ENCODE measurements at places on chromosomes 6 and 20.

GRCh38 chr6:20933057-20933788 is 399.0 kb downstream of the CDKAL1 start:
- DNase-seq, result peak; percentile 80

- DNase-seq, result peak; percentile 84
Measured at GRCh38 chr6:43060034-43060754, 763 bp downstream of the KLC4 start.

- DNase-seq, result no peak
Measured at GRCh38 chr6:33072508-33073100, 845 bp downstream of the HLA-DPA1 start.

DNA sequence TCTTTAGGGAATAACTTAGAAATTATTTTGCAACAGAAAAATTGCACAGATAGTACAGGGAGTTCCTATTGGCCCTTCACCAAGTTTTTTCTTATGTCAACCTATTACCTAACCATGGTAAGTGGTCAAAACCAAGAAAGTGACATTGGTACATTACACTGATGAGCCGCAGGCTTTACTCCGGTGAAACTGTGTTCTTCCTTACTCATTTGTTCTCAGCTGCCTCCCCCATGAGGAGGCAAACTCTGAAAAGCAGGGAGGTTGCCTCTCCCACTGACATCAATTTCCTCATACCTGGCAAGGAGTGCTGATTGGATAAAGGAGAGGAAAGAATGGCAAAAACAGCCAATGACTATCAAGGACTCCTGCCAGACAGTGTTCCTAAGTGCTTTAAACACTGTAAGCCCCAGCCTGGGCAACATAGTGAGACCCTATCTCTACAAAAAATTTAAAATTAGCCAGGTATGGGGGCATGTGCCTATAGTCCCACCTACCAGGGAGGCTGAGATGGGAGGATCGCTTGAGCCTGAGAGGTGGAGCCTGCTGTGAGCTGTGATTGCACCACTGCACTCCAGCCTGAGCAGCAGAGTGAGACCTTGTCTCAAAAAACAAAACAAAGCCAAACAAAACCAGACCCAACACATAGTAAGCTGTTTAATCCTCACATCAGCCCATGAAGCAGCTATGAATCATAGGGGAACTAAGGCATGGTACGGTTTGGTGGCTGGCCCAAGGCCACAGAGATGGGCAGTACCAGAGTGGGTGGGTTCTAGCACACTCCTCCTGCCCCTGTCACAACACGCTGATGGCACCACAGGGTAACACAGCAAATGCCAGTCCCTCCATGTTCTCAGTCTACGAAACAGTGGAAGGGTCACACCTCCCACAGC is 24.7 kb downstream of the C20orf203 start:
- no peak for DNase-seq

DNA sequence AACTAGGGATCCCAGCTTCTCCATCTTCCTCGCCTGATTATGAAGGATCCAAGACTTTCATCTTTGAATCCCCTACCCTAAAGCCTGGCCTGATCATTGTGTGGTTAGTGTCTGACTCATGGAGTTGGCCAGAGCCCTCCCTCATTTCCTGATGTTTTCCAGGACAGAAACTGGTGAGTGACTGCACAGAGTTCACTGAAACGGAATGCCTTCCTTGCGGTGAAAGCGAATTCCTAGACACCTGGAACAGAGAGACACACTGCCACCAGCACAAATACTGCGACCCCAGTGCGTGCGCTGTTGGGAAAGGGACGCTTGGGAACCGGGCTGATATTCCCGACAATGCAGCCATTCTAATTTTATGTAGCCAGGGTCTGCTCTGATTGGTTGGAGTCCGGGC is 4.0 kb downstream of the CD40 start:
- DNase-seq, result no peak

DNA sequence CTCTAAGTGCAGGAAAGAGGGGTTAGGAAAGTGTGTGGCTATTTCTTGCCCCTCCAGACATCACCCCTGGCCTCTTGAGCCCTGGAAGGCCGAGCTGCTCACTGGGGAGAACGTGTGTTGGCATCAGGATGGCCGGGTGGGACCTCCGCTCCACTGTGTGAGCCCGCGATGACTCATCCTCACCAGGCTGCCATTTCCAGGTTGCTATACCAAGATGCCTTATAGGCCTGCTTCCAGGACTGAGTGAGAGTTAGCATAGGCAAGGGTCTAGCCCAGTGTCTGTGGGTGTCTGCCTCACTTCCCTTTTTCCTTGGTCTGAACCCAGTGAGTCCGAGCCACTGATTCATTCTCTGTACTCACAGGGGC is 105.0 kb downstream of the MRPL14 start:
- DNase-seq, result no peak

GRCh38 chr6:15039136-15039535 is 206.7 kb upstream of the JARID2 start:
- DNase-seq, result no peak

DNA sequence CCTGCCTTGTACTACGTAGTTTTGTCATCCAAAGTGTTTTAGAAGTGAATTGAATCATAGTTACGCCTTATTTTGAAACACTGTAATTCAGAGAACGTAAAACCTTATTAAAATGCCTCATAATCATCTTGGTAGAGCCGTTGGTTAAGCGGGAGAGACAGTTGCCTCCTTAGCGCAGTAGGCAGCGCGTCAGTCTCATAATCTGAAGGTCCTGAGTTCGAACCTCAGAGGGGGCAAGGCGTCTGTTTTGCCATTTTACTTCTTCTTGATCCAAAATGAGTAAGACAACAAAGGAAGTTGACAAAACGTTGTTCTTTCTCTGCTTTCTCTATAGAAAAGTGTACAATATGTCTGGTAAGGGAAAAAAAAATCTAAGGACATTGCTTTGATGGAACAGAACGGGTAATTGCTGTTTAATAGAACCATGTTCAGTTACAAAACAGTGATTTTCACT is 20.7 kb upstream of the TRIM27 start:
- peak; percentile 65 for DNase-seq

DNA sequence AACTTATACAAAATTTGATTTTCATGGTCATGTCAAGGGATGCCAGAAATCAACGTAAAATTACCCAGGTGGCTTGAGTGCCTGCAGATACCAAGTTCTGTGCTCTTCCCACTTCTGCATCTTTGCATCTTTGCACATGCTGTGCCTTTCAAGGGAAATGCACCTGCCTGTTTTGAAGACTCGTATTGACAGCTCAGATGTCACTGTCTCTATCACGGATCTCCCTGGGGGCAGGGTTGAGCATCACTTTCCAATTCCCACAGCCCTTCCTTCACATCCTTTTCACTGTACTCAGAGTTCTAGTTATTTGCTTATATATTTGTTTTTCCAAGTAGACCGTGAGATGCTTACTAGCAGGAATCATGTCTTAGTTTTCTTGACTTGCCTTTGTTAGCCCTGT is 274.2 kb downstream of the CDH26 start:
- no peak for DNase-seq

DNA sequence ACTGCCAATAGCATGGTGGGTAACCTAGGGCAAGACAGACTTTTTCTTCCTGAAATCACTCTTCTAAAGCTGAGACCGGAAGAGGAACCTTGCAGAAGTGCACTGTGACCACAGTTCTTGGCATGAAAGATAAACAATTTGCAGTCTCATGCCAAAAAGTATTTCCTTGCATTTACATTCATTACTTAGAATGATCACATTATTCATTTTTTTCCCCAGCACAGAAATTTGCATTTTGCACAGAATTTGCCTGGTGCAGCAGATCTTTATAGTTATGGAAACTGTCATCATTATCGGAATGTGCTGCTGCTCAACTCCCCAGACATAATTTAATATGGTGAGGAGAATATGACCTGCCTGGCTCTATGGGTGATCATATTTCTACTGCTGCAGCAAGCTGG is 42.2 kb upstream of the EDN3 start:
- no peak for DNase-seq

- DNase-seq, result no peak
Measured at GRCh38 chr6:163355426-163355991, 59.0 kb upstream of the QKI start.

- no peak for DNase-seq
Measured at GRCh38 chr6:103183831-103184411, 1675.8 kb downstream of the HACE1 start.

DNA sequence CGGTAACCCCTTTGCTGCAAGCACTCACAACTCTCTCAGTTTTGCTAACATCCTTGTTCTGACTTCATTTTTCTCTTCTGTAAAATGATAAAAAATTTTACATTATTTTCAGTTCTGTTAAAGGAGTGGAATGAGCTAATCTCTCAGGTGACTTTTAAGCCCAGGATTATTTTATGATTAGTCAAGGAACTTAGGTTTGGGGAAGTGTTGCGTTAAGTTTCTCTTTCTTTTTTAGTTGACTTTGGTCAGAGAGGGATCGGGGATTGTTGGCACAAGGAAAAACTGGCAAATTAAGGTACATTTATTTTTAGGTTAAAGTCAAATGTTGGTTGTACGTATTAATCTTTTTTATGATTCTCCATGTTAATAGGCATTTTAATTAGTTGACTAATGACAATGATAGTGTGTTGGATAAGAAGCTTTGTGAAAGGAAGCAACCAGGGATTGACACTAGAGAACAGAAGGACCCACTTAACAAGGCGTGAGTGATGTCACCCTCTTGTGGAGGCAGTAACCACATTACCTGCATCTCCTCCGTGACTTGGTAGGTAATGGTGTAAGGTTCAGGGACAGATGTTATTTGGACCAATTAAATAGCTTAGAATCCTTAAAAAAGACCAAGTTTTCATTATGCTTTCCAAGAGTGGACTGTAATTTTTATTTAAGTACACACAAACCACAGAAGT is 31.6 kb downstream of the CD83 start:
- peak; percentile 4 for DNase-seq

DNA sequence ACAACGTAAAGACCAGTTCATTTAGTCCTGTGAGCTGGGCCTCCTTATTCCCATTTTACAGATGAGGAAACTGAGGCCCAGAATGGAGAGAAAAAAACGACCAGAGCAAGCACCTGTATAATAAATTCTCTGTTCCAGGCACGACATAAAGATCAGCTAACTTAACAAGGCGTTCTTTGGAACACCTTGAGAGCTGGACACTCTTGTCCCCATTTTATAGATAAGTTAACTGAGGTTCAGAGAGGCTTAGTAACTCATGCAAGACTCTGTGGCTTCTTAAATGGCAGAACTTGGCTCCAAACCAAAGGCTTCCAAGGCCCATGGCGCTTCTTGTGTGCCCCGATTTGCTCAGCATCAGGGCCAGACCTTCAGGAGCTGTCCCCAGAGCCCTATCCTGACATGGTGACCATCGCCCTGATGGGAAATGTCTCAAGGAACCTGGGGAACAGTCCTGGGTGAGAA is 142.1 kb downstream of the VEGFA start:
- no peak for DNase-seq

DNA sequence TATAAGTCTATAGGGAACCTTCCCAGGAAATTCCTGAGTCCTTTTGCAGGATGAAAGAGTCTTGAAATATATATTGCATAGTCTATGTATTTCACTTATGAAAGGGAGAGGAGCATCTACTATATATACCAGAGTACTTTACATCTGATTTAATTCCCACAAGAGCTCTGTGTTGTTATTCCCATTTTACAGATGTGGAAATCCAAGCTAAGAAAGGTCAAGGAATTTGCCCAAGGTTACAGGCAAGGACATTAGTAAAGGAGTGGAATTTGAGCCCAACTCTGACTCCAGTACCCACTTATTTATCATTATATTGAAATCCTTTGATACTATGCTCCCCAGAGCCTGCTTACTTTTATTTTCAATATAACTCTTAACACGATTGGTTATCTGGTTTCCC is 2.6 kb downstream of the SESN1 start:
- DNase-seq, result no peak

GRCh38 chr20:59010995-59011873 is 4.2 kb upstream of the CTSZ start:
- no peak for DNase-seq

DNA sequence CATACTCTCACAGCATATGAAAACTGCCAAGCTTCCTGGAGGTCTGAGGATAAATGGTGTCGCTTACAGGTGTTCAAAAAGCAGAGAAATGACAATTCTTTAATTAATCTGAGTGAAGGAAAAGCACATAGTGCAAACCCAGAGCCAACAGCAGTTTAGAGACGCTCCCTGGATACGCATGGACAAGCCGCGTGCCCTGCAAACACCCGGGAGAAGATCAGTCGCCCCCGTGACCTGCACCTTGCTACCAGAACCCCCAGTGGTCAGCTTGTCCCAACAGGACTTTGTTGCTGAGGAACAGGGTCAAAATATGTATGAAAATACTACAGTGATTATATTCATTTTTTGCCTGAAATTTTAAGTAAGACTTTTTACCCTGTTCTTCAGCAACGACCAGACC is 93.9 kb downstream of the PSMG4 start:
- DNase-seq, result no peak

DNA sequence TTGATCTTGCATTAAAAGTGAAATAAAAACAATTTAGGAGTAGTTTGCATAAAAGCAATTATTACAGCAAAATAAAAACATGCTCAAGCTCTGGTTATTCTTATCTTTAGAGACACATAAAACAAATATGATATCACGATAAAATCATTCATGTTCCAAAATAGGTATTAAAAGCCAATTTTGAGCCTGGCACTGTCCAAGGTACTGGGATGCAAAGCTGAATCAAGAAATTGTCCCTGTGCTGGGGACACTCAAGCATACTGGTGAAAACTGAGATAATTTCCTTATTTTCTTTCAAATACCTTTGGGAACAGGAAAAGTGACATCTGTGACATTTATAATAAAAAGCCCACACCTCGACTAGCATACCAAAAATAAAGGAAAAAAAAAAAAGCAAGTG is 931 bp upstream of the MTCL3 start:
- peak; percentile 28 for DNase-seq

- no peak for DNase-seq
Measured at GRCh38 chr6:158777510-158777909, 41.7 kb downstream of the EZR start.

DNA sequence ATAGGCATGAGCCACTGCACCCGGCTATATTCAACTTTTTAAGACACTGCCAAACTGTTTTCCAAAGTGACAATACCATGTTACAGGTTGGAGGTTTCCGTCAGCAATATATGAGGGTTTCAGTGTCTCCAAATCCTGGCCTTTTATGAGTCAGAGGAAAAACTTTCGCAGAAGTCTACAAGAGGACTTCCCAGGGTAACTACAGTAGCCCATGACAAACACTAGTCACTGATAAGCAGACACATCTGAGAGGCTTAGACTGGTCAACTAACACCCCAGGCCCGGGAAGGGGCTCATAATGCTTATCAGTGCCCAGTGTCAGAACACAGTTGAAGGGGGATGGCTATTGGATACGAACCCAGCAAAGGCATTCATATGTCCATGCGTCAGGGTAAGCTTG is 85.4 kb downstream of the SOX4 start:
- DNase-seq, result no peak

DNA sequence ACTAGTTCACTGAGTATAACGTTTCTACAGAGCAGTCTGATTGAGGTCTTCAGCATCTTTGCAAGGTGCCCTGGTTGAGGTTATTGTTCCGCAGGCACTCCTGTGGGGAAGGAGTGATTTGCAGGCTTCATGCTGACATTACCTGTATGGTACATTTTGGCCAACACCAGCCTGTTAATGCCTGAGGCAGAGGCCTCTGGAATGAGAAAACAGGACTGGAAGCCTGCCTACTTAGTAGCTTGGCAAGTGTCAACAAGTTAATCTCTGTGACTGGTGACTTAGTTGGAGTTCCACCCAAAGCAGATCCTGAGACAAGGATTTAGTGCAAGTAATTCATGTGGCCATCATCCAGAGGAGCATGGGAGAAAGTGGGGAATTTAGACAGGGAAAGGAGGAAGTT is 24.6 kb downstream of the MAS1 start:
- DNase-seq, result no peak

Measured in NCI-H146 (cell line).